ENCODE measurements at places on chromosomes 3 and 15. TPM values are rescaled to one million over a fixed set of nuclear protein-coding genes. Genes with fewer than 3 reads are reported as not detected.

GOLGA8O gene
- polyA plus RNA-seq: not detected

CCNB2 gene
- polyA plus RNA-seq: 0.79 TPM

POLQ gene
- not detected for polyA plus RNA-seq

IL5RA gene
- 2.8 TPM for polyA plus RNA-seq

GOLGA8G gene
- polyA plus RNA-seq: not detected

TRAIP gene
- 5.4 TPM for polyA plus RNA-seq

CHRFAM7A gene
- not detected for polyA plus RNA-seq

NCKIPSD gene
- 17.2 TPM for polyA plus RNA-seq

IL1RAP gene
- 3.7 TPM for polyA plus RNA-seq

SERPINI2 gene
- not detected for polyA plus RNA-seq

MESP1 gene
- polyA plus RNA-seq: 1.8 TPM

RPL29 gene
- polyA plus RNA-seq: 1,567 TPM

RGMA gene
- polyA plus RNA-seq: not detected

CIP2A gene
- polyA plus RNA-seq: 2.7 TPM

MST1R gene
- polyA plus RNA-seq: 1.2 TPM

ALDH1A3 gene
- polyA plus RNA-seq: not detected

C3orf62 gene
- 1.5 TPM for polyA plus RNA-seq

SLC2A2 gene
- not detected for polyA plus RNA-seq

SAMD7 gene
- not detected for polyA plus RNA-seq

LRRFIP2 gene
- 22.0 TPM for polyA plus RNA-seq

DNAH12 gene
- polyA plus RNA-seq: not detected

APOD gene
- polyA plus RNA-seq: not detected

SPINK8 gene
- not detected for polyA plus RNA-seq

COPG1 gene
- 52.9 TPM for polyA plus RNA-seq

C3orf80 gene
- polyA plus RNA-seq: not detected

RSL24D1 gene
- 93.3 TPM for polyA plus RNA-seq

All from IgD-negative memory B cell (primary cell).